Germinal center (tissue), 1 donor: ENCODE measurements at places on chromosomes 5 and 9.

GRCh38 chr9:37925786-37926736 is 22.1 kb upstream of the SLC25A51 start:
- no peak for DNase-seq

DNA sequence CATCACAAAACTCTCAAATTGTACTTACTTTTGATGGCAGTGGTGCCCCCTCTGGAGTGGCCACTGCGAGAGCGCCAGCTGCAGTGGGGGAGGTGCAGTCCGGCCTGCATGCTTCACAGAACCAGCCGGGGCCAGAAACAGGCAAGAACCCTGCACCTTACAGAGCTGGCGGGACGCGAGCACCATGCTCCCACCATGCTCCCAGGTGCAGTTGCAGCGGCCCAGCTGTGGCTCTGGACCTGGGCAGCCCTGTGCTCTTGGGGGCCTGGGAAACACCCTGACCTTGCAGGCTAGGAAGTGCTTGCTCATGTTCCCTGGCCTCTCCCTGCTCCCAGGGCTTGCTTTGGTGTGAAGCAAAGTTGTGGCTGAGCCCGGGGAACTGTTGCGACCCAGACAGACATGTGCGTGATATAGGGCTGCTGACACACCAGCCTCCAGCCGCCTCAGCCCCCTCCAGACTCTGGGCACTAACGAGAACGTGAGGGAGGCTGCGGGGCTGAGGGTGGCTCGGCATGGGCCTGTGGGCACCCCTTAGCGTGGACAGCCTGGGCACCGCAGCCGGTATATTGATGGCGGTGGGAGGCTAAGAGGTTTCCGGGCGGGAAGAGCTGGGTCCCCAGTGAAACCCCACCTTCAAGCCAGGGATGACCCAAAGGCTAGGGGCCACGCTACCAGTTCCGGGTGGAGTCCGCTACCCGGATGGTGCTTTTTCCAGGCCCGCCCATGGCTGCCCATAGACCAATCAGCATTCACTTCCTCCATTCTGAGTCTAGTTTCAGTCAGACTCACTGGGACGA is 1809.9 kb upstream of the ACO1 start:
- no peak for DNase-seq

DNA sequence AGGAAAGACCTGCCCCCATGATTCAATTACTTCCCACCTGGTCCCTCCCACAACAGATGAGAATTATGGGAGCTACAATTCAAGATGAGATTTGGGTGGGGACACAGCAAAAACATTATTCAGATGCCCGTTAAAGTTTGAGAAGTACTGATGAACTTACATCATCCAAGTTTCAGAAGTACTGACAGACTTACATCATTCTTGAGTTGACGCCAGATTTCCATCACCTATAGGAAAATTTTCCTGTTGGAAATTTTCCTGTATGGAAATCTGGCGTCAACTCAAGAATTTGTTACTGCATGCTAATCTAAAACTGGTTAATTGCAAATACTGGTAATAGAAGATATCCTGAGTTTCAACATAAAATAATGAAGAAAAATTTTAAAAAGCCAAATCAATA is 975.9 kb downstream of the MAT2B start:
- DNase-seq: no peak

- DNase-seq: no peak
These were observed 25.8 kb upstream of the UGT3A1 start for GRCh38 chr5:36017004-36017403.

GRCh38 chr5:110899566-110900412 is 161.0 kb downstream of the SLC25A46 start:
- no peak for DNase-seq

- DNase-seq: peak; percentile 25
These were observed 79.3 kb downstream of the TLE1 start for GRCh38 chr9:81609782-81610739.
